ENCODE measurements at places on chromosomes 6 and 20.

DNA sequence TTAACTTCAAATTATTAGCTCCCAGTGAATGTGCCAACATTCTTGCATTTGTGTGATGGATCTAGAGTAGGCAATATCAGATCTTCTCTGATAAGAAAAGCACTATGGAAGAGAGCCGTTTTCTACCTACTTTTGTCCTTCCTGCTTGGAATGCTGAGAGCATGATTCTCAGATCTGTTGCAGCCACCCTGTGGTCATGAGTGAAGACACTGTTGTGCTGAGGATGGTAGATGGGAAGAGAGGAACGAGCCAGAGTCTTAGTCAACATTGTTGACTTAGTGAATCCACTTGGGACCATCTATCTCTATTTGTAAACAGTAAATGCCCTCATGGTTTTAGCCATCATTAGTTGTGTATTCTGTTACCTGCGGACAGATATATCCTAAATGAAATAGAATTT is 202.6 kb downstream of the CD109 start:
- no peak overlapping the region for H3K27ac ChIP-seq
- H3K27me3 ChIP-seq, result no peaks in the 10 kb centered on the region
- no peaks in the 10 kb centered on the region for H3K36me3 ChIP-seq
- DNase-seq, result no peak
- H3K4me3 ChIP-seq, result no peak overlapping the region
- no peaks in the 10 kb centered on the region for H3K4me1 ChIP-seq

DNA sequence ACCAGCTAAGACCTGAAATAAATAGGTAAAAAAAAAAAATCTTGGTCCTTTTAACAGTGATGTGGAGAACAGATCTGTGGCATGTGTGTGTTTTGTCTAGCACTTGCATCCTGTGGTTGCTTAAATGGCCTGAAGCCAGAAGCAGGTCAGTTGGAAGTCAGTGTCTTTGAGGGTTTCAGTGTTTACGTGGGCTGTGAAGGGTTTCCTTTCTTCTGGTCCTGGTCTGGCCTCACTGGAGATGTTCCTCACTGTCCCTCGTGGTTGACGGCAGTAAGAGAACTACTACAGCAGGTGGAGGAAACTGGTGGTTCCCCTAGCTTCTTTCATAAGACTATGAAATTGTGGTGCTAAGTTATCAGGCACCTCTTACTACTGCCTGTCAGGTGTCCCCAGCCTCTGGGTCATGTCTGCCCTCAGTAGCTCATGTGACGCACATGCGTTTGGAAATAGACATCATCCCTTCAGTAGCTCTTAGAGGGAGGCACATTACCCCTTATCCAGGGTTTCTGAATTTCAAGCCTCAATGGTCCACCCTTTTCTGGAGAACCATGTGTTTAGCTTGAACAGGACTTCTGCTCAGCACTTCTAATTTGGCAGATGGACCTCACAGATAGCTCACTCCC is 59.4 kb upstream of the SCP2D1 start:
- H3K36me3 ChIP-seq, result no peaks in the 10 kb centered on the region
- no peaks in the 10 kb centered on the region for H3K27me3 ChIP-seq
- H3K4me1 ChIP-seq, result no peaks in the 10 kb centered on the region
- no peak overlapping the region for H3K4me3 ChIP-seq
- DNase-seq, result no peak
- H3K27ac ChIP-seq, result no peak overlapping the region

GRCh38 chr6:146545581-146545980 is 1.9 kb downstream of the RAB32 start:
- peaks cover 31% of the 10 kb centered on the region for H3K4me1 ChIP-seq
- DNase-seq, result peak; percentile 53
- H3K27ac ChIP-seq, result peak overlapping the region; percentile 70

GRCh38 chr20:38730167-38730988 is 6.1 kb downstream of the SLC32A1 start:
- no peak overlapping the region for H3K4me3 ChIP-seq
- no peaks in the 10 kb centered on the region for H3K36me3 ChIP-seq
- H3K27me3 ChIP-seq, result peaks cover 74% of the 10 kb centered on the region
- H3K27ac ChIP-seq, result no peak overlapping the region
- no peaks in the 10 kb centered on the region for H3K4me1 ChIP-seq

GRCh38 chr6:10968776-10969175 is 75.3 kb downstream of the ELOVL2 start:
- DNase-seq, result no peak
- no peak overlapping the region for H3K4me3 ChIP-seq

- no peaks in the 10 kb centered on the region for H3K36me3 ChIP-seq
- no peak overlapping the region for H3K27ac ChIP-seq
- no peak overlapping the region for H3K4me3 ChIP-seq
- no peaks in the 10 kb centered on the region for H3K27me3 ChIP-seq
Observed at GRCh38 chr6:7914311-7914710, 3.7 kb upstream of the TXNDC5 start.

DNA sequence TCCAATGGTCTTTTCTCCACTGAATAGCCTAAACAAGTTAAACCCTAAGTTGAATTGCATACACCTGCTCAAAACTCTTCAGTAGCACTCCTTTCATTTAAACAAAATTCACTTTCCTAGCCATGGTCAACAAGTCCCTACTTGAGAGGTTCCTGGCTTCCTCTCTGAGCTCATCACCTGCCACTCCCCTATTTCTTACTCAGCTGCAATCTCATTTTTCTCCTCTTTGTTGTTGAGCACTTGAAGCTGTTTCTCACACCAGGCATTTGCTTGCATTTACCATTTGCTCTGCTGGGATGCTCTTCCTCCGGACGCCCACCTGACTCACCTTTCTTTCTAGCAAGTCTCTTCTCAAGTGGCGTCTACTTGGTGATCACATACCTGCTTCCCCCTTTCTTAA is 38.5 kb downstream of the EDN1 start:
- H3K27me3 ChIP-seq, result no peaks in the 10 kb centered on the region
- H3K4me3 ChIP-seq, result no peak overlapping the region
- no peaks in the 10 kb centered on the region for H3K36me3 ChIP-seq
- peaks cover 44% of the 10 kb centered on the region for H3K4me1 ChIP-seq
- H3K27ac ChIP-seq, result no peak overlapping the region

- DNase-seq, result no peak
- no peak overlapping the region for H3K27ac ChIP-seq
- H3K4me1 ChIP-seq, result peaks cover 6% of the 10 kb centered on the region
- H3K27me3 ChIP-seq, result no peaks in the 10 kb centered on the region
Observed at GRCh38 chr20:35408270-35408669, 3.5 kb downstream of the UQCC1 start.
